Kidney (tissue), 22 donors: ENCODE measurements at places on chromosomes 1 and 21.

DNA sequence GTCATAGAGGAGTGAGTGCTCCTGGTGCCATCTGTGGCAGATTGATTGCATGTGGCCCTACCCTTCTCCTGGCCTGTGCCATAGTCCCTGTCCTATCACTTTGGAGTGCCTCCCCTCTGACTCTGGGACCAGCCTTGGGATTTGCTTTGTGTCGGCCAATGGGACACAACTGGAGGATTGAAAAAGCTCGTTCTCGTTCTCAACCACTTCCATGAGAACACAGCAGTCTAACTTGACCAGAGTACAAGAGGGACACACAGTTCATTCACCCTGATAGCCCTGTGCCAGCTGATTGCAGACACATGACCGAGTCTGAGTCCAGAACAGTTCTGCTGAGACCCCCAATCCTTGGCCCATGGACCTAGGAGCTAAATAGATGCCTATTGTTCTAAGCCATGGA is 47.8 kb downstream of the C1orf198 start:
- no peak for DNase-seq

DNA sequence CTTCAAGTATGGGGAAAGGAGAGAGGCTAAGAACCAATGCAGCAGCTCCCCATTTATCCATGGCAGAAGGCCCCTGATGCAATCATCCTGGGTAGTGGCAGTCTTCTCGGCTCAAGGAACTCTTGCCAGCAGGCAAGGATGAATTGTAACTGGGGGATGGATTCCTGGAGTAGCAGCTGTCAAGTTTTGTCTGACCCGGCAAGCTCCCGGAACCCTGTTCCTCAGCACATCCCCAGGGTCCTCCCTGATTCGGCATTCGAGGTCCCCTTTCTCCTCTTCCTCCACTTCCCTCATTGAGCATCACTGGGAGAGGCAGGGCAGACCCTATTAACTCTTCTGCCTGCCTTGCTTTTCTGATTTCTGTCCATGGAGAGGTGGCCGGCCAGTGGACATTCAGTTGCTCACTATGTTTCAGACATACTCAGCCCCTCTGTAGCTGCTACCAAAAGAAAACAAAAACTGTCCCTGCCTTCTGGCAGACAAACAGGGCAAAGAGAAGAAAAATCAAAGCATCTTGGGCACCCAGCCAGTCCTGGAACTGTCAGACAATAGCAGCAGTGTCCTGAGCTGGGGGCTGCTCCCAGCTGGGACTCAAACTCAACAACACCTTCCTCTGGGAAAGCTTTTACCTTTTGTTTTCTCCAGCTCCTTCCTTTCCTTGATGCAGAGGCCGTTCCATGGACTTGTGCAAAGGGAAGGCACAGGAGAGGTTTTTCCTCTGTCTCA is 5.6 kb upstream of the PTCH2 start:
- no peak for DNase-seq

- DNase-seq, result no peak
Measured at GRCh38 chr1:18347559-18347958, 133.2 kb upstream of the KLHDC7A start.

GRCh38 chr1:31244326-31244725 is 4.6 kb upstream of the NKAIN1 start:
- no peak for DNase-seq

- no peak for DNase-seq
Measured at GRCh38 chr1:23354245-23354644, 10.2 kb upstream of the HNRNPR start.

DNA sequence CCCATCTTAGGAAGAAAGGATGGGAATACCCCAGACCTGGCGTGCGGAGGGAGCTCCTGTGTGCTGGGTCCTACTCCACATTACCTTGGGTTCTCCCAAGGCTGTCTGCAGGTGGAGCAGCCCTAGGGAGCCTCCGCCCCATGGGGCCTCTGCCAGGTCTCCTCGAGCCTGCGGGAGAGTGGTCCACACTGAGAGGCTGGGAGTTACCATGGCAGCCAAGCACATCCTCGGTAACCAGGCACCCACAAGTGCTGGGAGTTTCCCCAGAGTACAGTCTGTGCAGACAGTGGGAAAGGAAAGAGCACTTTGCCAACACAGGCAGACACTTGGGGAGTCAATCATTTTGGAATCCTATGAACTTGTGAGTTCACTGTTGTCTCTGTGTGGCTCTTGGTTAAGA is 249.4 kb downstream of the DYRK1A start:
- DNase-seq, result no peak

- DNase-seq, result no peak
Measured at GRCh38 chr1:232610192-232610901, 19.6 kb downstream of the SIPA1L2 start.

DNA sequence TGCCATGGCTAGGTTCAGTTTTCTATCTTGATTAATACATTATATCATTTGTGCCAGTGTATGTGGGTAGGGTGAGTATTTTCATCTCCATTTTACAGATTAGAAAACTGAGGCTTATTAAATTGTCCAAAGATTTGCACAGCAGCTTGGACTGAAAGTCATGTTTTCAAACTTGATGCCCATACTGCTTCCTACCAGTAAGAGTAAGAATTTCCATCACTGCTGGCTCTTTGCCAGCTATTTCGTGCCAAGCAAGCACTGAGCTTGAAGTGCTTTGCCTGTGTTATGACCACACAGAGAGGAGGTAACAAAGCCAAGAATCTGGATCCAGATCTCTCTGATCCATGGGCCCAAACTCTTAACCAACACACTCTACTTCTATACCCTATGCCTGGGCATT is 295.0 kb downstream of the VAV3 start:
- DNase-seq, result peak; percentile 27

DNA sequence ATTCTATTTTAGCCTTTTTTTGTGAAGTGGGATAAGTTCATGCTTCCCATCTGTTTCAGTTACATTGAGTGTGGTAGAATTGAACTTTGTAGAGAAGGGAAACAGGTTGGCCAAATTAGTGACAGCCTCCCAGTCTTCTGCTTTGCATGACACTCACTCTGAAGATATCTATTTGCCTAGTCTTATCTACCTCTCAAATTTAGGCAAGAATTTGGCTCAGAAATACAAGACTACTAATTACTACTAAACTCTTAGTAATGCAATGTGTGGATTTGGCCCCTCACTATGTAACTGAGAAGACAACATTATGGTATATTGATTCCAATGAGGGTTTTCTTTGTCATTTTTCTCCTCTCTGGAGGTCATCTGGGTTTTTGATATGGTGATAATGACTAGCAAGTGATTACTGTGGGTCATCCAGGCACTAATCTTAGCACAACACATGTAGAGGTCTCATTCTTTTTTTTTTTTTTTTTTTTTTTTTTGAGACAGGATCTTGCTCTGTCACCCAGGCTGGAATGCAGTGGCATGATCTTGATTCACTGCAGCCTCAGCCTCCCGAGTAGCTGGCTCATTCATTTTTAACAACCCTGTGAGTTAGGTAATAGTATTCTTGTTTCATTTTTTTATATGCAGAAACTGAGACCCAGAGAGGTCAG is 6.3 kb downstream of the FAM20B start:
- no peak for DNase-seq

DNA sequence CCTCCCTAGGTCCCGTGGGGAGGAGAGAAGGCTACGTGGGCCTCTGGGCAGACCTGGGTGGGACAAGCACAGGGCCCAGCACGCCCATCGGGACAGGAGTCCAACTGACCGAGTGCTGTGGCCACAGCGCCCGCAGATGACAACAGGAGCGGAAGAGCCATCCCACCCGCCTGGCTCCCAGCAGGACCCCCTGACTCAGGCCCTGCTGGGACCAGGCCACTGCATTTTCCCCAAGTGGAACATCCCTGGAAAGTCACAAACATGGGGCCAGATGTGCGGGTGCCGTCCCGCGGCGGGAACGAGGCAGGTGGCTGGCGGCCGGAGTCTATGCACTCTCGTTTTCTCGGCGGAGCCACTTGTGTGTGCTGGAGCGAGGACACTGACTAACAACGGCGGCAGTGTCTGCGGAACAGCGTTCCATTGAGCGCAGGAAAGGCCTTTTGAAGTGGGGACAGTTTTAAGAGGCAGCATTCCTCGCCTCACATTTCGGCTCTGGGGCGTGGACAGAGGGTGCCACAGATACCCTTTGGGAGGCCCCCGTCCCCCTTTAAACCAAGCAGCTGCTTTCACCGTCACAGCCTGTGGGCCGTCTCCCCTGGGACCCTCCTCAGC is 93.7 kb upstream of the ARHGEF16 start:
- no peak for DNase-seq

GRCh38 chr1:31238986-31239613 is 587 bp downstream of the NKAIN1 start:
- peak; percentile 71 for DNase-seq

- DNase-seq, result no peak
Measured at GRCh38 chr1:159869173-159869572, 6.7 kb upstream of the VSIG8 start.

GRCh38 chr1:156096640-156097391 is 14.6 kb upstream of the MEX3A start:
- peak; percentile 85 for DNase-seq

DNA sequence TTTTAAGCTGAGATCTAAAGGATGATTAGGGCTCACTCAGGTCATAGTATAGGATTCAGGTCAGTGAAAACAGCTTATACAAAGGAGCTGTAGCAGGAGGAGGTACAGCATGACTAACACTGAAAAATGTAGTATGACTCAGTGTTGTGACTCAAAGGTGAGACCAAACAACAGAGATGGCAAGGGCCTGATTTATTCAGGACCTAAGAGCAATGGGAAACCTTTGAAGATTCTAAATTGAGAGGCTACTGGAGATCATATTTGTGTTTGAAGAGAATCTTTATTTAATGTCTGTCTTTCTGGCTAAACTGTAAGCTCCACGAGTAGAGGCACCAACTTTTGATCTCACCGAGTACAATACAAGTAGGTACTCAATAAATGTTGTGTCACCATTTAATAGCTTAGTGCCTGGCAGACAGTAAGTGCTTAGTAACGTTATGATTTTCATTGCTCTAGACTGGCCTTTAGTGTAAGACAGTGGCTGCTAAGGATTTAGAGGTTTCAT is 43.5 kb downstream of the PRKAA2 start:
- DNase-seq, result no peak

- DNase-seq, result no peak
Measured at GRCh38 chr1:153277852-153278251, 18.4 kb downstream of the LORICRIN start.

- no peak for DNase-seq
Measured at GRCh38 chr1:174519844-174520243, 72.1 kb downstream of the GPR52 start.

DNA sequence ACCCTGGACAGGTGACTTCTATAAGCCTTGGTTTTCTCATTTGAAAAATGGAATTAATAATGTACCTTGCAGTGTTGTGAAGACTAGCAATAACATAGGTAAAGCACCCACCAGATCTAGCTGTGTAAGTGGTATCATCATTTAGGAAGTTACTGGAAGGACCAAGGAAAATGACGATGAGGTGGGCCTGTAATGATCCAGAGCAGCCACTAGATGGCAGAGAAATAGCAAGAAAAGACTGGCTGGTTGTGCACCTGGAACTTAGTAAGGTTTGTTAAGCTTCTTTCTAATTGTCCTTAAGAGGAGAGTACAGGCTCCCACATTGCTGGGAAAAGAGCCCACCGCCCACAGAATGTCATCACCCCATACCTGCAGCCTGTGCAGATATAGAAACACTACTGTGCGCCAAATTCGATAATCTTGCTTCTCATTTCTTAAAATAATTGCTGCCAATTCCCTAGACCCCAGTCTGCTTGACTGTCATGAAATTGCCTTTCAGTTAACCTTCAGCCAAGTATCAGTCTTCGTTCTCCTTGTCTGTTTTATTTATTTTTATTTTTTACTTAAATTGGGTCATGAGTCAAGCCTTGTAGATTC is 37.2 kb downstream of the WNT4 start:
- no peak for DNase-seq

DNA sequence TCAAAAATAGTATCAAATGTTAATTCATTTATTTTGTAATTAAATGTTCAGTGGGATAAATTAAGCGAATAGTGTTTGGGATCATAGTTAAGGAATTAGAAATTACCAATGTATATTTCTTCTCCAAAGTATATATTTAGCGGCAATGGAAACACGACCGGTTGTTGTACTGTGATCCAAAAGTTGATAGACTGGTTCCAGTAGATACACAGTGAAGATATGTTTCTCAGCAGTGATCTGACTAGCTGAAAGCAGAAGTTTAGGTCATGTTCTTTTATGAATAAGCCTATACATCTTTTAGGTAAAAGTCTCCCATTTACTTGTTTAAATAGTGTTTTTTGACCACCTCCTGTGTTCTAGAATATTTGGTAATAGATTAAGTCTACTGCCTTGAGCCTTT is 8.8 kb downstream of the USP16 start:
- no peak for DNase-seq

DNA sequence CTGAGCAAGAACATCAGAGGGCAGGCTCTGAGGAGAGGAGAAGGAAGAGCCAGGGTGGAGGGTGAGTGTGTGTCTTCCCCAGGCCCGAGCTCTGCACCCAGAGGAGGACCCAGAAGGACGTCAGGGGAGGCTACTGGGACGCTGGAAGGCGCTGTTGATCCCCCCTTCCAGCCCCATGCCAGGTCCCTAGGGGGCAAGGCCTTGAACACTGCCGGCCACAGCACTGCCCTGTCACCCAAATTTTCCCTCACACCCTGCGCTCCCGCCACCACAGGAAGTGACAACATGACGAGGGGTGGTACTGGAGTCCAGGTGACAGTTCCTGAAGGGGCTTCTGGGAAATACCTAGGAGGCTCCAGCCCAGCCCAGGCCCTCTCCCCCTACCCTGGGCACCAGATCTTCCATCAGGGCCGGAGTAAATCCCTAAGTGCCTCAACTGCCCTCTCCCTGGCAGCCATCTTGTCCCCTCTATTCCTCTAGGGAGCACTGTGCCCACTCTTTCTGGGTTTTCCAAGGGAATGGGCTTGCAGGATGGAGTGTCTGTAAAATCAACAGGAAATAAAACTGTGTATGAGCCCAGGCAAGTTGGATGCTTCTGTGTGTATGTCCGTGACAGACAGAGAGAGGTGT is 17.1 kb downstream of the BCAN start:
- no peak for DNase-seq

DNA sequence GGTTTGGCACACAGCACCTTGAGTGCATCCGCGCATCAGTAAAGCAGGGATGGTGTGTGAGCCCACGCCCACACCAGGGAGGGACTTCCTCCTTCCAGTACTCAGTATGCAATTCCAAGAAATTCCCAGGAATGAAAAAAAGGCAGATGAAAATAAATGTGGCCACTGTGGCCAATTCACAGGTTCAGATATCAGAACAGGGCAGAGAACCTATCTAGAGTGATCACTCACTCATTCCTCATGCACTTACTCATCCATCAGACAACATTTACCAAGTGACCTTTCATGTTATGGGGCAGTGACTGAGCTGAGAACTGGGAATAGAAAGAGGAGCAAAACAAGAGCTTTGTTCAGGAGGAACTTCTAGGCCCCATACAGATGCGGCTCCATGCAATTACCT is 113.7 kb downstream of the ZSCAN20 start:
- DNase-seq, result no peak

DNA sequence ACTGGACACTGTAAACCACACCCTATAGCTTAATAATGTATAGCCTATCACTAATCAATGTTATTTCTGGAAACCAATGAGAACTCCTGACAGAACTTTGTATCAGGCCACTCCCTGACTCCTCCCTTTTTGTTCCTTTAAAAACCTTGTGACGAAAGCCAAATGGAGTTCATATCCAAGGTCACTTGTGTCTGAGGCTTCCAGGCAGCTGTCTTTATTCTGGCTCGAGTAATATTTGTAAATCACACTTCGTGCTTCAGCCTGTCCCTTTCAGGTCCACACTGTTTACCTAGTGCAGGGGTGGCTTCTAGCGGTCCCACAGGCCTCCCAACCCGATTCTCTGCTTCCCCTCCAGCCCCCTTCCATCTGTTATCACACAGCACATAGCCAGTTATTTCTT is 16.2 kb upstream of the CAPN9 start:
- no peak for DNase-seq

- no peak for DNase-seq
Measured at GRCh38 chr1:31521761-31522555, 54.4 kb upstream of the TINAGL1 start.
